ENCODE measurements at places on chromosomes 16 and 17.
A peak's percentile ranks its signal among the peaks of the same experiment; 100 is the strongest.

- DNase-seq: no peak
Observed at GRCh38 chr17:63178530-63178929, 212.5 kb downstream of the TANC2 start.

- DNase-seq: peak; percentile 28
Observed at GRCh38 chr17:50364715-50365114, 8.3 kb downstream of the MRPL27 start.

DNA sequence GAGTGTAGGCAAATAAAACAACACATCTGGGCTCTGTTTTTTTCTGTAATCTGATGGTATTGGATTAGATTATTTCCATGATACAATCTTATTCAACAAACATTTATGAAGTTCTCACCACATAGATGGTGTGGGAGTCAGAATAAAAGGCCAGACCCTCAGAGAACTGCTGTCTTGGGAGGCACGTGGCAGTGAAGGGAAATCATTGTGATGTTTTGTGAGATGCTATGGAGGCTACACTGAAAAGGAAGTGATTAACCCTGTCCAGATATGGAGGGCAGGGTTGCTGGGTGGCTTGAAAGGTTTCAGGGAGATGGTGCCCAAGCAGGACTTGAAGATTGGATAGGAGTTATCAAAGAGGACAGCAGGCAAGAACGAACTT, 35.6 kb downstream of the DHRS7B start:
- DNase-seq: no peak

GRCh38 chr16:600781-601180, 10.9 kb downstream of the RAB40C start:
- DNase-seq: no peak

DNA sequence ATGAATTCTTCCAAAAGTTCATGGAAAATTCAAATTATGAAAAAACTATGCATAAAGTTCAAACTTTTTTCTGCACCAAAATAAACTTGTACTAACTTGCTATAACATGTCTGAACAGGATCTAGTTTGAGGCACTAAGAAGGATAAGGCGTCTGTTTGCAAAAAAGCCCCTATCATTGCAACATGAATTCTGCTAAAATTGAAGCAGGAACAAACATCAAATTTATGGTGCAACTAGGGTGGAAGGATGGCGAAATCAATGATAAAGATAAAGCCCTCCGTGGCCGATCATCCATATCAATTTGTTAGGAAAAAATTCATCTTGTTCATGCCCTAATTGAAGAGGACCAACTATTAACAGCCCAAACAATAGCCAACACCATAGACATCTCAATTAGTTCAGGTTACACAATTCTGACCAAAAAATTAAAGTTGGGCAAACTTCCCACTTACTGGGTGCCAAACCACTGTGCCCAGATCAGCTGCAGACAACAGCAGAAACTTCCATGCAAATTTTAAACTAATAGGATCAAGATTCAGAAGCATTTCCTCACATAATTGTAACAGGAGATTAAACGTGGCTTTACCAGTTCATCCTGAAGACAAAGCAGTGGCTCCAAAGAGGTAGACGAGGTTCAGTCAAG, 12.9 kb downstream of the IL21R start:
- DNase-seq: no peak

- no peak for DNase-seq
Observed at GRCh38 chr17:71933306-71933705, 187.5 kb upstream of the SOX9 start.

DNA sequence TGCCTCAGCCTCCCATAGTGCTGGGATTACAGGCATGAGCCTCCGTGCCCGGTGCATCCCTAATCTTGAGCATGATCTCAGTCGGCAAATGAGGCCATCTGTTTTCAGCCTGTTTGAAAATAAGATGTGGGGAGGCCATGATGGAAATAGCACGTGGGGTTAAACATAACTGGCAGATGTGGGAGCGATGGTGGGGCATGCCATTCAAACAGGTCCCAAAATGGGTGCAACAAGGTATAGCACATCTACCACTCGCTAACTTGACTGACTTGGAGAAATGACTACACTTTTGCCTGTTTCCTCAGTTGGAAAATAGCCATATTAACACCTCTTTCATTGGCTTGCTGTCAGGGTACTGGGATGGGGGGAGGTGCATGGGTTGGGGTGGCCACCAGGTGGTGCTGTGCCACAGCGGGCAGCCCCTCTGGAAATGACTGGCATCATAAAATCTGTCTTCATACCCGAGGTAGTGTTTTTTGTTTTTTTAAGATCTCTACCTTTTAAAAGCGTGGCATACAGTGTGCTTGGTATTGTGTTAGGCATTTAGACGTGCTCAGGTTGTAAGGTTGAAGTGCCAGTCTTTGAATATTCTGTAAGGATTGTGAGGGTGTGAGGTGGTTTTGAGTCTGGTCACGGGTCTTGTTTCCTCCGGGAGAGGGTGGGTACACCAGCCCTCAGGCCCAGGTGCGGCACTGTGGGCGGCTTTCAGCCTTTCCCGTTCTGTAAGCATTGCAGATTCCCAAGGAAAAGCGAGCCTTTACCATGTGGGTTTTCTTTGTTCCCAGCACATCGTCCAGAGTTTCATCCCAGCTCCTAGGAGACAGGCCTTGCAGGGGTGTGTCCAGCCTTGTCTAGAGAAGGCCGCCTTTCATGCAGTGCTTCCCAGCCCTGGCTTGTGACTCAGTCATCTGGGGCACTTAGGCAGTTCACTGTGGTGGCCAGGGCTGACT, 2.9 kb upstream of the TTYH2 start:
- DNase-seq: peak; percentile 83
